Brain microvascular endothelial cell (primary cell): ENCODE measurements at places on chromosomes 3 and 15.

DNA sequence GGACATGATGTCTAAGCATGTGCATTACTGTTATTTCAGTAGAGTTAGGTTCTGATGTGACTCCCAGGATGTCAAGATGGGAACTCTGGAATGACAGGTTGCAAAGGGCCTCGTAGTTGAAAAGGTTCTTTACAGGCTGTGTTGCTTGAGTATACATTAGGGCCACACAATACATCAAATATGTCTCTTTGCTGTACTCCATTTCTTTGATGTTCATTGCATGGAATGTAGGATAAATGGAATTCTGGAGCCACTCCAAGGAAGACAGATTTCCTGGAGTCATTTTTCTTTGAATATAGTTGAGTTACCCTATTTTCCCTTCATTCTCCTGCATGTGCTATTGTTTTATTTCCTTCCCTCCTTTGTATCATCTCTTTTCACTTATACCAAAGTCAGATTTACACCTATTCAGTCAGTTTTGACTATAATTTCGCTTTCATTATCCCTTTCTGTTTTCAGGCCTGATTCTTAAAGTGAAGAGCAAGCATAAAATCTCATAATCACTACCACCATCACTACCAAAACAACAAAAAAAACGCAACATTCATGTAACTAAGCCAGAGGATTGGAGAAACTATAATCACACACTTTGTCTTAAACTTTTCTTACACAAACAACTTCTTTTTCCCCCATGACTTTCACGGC lies 61.2 kb upstream of the PTX3 start:
- no peak for DNase-seq

- DNase-seq, result no peak
Observed at GRCh38 chr3:151875759-151876158, 2.3 kb downstream of the SUCNR1 start.

- DNase-seq, result no peak
Observed at GRCh38 chr3:130341388-130341787, 4.1 kb upstream of the COL6A5 start.

- DNase-seq, result peak; percentile 48
Observed at GRCh38 chr3:115986555-115987207, 363.4 kb downstream of the GAP43 start.

GRCh38 chr15:36185845-36186244 lies 393.6 kb upstream of the CDIN1 start:
- DNase-seq, result no peak
